ENCODE measurements at places on chromosomes 13 and 19.

DNA sequence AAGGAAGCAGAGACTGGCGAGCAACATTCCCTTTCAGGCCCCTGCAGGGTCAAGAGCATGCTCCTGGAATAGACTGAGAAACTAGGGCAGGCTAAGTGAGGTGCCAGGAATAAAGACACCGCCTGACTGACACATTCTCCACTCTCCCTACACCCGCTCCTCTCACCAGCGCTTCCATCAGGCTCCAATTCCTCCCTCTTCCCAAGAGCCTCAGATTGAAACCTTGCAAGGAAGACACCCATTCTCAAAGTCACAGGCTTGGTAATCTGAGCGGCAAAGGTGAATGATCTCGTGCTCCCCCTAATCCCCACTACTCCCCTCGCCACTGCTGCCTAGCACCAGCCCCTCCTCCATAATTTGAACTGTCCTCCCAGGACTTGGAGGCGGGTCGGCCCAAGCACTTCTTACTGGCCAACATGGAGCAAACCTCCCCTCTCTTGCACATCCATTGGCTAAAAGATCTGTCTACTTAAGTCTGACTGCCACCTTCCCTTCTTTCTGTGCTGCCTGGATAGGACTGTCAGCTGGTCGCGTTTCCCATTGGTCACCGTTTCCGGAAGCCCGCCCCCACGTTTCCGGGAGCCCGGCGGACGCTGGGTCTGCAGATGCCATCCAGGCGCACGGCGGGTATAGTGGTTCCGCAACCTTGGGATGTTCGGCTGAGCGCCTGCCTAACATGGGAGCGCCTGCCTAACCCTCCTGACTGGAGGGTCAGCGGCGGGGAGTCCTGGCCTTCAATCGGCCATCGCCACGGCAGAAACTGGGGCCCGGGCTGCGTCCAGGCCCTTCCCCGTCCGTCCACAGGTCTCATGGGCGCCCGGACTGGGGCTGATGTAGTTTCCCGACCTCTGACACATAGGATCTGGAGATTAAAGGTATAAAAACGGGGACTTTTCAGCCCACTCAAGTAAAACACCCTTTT, 33.6 kb downstream of the ZNF383 start:
- no peak for DNase-seq

GRCh38 chr13:69168436-69168835, 939.2 kb upstream of the ATXN8OS start:
- DNase-seq = no peak

GRCh38 chr19:48822514-48822913, 11.7 kb upstream of the BCAT2 start:
- DNase-seq = no peak

- no peak for DNase-seq
Observed at GRCh38 chr13:27039171-27039701, 132.4 kb downstream of the USP12 start.

DNA sequence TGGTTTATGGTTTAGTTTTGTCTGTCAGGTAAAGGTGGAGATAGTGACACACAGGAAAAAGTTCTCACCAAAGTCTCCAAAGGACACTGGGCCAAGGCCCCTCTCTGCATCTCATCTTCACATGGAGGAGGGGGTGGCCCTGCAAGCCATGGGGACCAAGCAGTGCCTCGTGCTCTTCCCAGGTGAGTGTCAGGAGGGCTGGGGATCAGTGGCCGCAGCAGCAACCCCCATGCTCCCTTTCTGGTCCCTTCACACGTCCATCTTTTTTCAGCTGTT, 88.0 kb downstream of the RGCC start:
- DNase-seq = no peak

GRCh38 chr19:31064491-31064890, 284.7 kb downstream of the TSHZ3 start:
- DNase-seq = no peak

GRCh38 chr19:1495799-1496713, 5.1 kb downstream of the REEP6 start:
- no peak for DNase-seq

GRCh38 chr19:33396701-33397535, 23.4 kb downstream of the CEBPG start:
- no peak for DNase-seq

GRCh38 chr13:110126391-110126961, 180.5 kb downstream of the COL4A1 start:
- no peak for DNase-seq

DNA sequence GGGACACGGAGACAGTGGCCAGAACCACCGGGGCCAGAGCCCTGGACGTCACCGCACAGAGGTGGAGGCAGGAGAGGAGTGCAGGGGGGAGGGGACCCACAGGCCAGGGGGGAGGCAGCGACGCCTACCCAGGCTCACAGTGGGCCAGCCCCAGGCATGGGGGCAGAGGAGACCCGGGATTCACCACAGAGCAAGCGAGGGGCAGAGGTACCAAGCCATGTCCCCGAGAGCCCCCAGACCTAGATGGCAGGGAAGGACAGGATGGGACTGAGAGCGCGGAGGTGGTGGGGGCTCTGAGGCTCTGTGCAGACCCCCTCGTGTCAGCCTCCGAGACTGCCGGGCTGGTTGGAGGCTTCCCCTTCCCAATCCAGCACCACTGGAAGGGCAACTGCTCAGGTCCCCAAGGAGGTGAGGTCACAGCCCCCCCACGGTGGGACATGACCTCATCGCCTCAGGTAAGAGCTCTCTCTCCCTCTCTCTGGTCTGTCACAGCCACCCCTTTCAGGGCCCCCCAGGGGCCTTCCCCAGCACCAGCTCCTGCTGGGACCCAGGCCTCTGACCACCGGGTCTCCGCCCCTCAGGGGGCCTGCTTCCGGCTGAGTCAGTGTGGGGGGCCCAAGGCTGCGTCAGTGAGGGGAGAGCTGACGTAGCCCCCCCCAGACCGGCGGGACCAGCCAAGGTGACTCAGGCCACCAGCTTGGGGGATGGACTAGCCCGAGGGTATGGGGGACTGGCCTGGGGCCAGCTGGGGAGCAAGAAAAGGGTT, 2.2 kb upstream of the IL11 start:
- DNase-seq = no peak

DNA sequence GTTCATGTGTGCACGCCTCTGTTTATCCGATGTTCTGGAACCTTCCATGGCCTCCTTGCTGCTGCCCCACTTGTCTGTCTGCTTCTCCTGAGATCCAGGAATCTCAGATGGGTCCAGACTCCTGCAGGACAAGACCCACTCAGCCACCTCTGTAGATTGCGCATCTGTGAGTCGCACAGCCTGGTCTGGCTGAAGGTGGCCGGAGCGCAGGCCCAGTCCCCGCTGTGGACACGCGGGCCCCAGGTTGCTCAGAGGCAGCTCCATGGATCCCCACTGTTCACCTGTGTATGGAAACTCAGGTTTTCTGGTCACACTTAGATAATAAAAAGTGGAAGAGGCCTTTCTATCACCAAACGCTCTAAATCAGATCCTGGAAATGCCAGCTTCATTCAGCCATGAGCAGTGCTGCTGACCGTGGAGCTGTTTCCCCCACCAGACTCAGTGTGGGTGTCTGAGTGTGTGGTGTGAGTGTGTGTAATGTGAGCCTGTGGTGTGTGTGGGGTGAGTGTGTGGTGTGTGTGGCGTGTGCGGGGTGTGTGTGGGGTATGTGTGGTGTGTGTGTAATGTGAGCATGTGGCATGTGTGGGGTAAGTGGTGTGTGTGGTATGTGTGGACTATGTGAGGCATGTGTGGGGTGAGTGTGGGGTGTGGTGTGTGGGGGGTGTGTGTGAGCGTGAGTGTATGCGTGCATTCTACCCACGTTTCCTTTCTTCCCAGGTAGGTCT, 59.5 kb downstream of the MCF2L start:
- no peak for DNase-seq

GRCh38 chr19:7832781-7833180, 2.8 kb downstream of the EVI5L start:
- no peak for DNase-seq

GRCh38 chr13:105311094-105311493, 1224.4 kb downstream of the EFNB2 start:
- no peak for DNase-seq

- no peak for DNase-seq
Observed at GRCh38 chr19:55099557-55100506, 17.6 kb downstream of the PPP1R12C start.

DNA sequence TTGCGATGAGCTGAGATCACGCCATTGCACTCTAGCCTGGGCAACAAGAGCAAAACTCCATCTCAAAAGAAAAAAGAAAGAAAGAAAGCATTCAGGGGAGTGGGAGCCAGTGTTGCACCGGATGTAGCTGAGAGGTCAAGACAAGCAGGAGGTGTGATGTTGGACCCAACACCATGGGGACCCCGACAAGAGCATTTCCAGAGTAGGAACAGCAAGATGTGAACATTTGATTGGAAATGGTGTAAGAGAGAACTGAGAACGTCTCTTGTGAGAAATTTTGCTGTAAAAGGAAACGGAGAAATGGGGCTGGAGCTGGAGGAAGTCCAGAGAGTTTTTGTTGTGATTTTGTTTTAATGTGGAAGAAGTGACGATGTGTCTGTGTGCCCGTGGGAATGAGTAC, 15.8 kb upstream of the DPF1 start:
- no peak for DNase-seq

DNA sequence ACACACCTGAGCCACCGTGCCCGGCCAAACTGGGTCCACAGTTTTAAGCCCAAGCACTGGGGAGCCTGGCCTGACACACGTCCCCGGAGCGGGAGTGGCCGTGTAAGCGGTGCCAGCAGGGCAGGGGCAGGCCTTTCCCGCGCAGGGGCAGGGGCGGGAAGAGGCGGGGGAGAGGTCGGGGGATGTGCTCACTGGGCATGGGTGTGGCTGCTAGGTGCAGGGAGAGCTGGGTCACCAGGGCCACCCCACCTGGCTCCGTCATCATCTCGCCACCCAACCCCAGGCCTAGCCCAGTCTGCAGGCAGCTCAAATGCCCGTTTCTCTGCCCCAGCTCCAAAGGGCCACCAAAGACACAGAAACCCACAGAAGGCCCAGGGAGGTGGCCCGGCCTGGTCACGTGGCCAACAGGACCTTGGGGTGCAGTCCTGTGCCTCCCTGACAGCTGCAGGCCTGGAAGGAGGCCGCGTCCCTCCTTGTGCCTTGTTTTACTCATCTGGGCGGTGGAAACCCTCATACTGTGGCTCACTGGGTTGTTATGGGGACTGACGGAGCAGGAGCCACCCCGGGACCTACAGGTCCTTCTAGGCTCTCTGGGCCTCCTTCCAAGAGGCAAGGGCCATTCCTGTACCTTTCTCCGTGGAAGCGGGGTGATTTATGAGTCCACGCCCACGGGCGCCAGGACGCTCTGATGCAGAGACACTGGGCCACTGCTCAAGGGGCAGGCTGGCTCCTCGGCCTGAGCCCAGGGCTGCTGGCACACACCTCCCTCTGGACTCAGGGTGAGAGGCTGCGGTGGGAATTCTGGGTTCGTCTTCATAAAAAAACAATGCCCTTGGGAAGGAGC, 27.7 kb downstream of the MAP2K2 start:
- no peak for DNase-seq

DNA sequence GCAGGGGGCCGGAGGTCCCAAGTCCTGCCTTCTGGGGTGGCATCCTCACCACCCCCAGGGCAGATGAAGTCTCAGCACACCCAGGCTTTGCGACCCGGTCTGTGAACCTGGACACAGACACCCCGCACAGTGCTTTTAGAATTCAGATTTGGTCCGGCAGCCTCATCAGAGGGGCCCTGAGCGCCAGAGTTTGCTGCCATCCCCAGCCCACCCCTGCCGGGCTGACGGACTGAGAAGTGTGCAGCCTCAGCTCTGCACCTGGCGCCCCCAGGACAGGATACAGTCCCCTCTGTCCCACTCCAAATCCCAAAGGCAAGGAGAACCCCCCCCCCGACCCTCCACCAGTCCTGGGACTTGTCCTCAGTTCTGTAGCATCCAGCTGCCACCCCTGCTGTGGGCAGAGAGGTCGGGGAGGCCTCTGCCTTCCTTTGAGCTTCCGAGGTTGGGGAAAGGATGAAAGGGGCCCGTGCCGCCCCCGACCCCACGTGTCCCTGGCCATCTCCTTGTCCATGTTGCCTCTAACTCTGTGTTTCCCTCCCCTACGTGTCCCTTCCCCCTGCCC, 16.9 kb downstream of the CAPN12 start:
- no peak for DNase-seq

GRCh38 chr19:18421371-18421959, 2.3 kb downstream of the SSBP4 start:
- DNase-seq = no peak

DNA sequence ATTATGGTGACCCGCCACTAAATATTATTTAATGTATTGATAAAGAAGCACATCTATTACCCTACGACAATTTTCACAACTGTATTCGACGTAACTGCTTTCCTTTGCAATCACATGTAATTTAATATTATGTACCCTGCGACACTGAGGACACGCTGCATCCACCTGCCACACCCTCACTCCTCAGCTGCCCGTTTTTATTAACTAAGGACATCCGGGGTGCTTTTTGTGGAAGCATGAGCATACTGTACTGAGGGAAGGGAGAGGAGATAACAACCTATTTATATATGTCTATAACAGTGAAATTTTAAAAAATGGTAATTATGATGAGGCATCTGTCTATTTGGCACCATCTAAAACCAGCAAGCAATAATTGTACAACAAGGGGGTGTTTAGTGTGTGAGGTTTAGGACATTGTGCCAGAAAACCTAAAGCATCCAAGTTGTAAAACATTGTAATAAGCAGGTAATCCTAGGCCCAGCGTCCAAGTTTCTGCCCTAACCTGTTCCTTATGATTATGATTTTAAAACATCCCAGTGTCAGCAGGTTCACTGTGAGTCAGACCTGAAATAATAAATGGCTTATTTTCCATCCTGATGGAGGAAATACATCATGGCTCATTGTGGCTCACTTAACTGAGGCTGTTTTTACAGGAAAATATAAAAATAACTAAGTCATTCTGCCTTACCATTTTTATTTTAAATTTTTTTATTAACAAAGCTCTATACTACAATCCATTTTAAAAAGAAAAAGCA, 56.3 kb downstream of the FOXO1 start:
- DNase-seq = no peak

DNA sequence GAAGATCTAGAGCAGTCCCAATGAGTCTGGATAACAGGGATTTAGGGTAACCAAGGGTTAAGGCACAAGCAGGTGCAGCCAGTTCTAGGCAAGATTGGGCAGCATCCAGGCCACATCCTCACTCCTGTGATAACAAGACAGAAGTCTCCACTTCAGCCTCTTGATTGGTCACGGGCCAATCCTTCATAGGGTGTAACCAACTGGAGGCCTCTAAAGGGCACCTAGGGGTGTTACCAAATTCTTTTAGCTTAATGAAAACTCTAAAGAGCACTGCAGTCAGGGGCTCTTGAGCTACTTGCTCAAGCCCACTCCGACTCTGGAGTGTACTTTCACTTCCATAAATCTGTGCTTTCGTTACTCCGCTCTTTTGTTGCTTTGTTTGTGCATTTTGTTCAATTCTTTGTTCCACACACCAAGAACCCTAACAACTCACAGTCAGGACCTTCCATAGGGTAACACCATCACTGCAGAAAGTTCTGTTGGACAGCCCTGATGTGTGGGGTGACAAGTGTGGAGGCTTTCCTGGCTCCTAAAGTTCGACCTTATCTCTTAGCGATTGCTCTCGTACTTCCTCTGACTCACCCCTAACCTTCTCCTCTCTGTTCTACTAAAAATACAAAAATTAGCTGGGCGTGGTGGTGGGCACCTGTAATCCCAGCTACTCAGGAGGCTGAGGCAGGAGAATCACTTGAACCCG, 36.1 kb downstream of the ZSWIM9 start:
- DNase-seq = no peak

- no peak for DNase-seq
Observed at GRCh38 chr19:2549701-2550191, 73.8 kb downstream of the GADD45B start.

Measured in stimulated activated CD8-positive, alpha-beta memory T cell treated with anti-CD3 and anti-CD28 coated beads, Interleukin-7, amount 100 ng/mL, for 4 hours (primary cell).